ENCODE measurements at places on chromosomes 12 and 14.

GRCh38 chr14:61839507-61839906 lies 77.3 kb downstream of the SNAPC1 start:
- no peak for DNase-seq

DNA sequence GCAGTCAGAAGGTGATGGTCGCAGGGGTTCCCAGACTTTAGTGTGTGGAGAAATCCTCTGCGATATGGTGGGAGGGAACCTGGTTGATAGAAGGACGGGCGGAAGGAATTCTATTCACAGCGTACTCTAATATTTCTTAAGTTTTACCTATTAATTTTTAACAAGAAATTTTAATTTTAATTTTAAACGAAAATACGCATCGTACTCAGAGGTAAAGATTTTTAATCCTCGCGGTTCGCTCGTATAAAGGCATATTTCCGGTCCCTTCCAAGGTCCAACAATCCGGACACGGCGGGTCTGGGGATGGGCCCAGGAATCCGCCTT lies 338 bp upstream of the SLC48A1 start:
- no peak for DNase-seq

DNA sequence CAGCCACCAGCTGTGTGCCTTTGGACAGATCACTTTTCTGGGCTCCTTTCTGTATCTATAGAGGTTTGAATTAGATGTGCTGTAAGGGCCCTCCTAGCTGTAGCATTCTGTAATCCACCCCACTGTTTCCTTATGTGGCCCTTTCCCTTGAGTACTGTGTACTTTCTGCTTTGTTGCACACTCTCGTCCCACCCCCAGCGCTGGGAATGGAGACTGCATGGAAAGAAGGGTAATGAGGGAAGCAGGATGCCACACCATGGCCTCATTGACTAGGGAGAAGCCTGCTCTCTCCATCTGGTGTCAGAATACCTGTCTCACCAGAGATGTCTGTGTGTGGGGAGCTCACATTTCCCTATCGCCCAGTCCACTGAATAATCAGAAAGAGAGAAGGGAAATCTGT lies 13.6 kb upstream of the GALNT16 start:
- DNase-seq: no peak

DNA sequence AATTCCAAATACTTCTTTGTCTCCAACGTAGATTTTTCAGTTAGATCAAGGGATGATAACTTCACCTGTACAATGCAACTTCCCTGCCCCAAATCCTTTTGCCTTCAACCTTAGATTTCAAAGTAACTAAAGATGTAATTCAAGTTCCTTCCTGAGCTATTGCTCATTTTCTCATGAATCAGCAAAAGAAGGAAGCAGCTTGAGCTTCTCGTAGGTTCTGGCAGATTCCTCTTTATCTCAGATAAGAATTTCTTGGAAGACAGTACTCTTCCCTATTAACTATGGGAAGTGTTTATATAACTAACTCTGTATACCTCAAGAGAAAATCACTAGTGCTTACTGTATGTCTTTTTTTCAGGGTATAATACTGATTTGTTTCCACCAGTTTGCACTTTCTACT lies 203.8 kb downstream of the RASSF9 start:
- no peak for DNase-seq

GRCh38 chr14:94056579-94057308 lies 24.3 kb downstream of the DDX24 start:
- no peak for DNase-seq

GRCh38 chr12:6871052-6871957 lies 1.8 kb downstream of the SPSB2 start:
- no peak for DNase-seq

Data from T-helper 22 cell (primary cell).